ENCODE measurements at places on chromosomes 1 and 21.

GRCh38 chr1:4549930-4550329 is 104.5 kb upstream of the AJAP1 start:
- DNase-seq: no peak

GRCh38 chr21:34018185-34018584 is 55.2 kb upstream of the MRPS6 start:
- no peak for DNase-seq

DNA sequence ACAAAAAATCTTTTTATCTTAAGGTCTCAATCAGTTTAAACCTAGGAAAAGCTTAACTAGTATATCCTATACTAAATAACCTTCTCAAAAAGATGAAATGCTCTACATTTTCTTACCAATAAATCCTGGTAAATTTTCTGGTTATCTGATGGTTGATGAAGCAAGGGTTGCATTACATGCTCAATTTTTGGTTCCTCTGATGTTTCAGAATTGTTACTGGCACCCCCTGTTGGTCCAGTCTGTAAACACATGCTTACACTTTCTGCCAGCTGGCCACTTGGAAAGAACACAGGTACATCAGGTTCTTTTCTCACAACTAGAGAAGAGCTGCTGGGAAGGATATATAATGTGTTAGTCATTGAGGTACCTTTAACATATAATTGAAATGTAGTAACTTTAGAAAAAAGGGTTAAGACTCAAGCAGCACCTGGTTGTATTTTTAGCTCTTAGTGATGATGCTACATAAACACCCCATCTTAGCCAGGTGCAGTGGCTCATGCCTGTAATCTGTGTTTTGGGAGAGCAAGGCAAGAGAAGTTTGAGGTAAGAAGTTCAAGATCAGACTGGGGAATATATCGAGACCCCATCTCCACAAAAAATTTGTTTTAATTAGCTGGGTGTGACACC is 30.9 kb upstream of the TAL1 start:
- DNase-seq: peak; percentile 12

DNA sequence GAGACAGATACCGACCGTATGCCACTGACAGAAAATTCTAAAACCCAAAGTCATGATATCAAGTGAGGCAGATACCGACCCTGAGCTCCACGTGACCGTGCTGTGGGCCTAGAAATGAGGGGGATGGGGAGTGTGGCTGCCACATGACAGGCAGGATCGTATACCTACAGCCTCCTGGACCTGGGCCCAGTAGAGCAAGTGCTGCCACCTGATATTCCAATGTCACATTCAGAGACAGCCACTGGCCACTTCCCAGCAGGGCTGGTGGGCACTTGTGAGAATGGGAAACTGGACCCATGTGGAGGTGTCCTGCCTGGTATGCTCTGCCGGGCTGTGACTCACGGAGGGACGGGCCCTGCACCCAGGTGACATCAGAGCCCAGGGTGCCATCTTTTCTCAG is 44.6 kb upstream of the CLDN14 start:
- no peak for DNase-seq

DNA sequence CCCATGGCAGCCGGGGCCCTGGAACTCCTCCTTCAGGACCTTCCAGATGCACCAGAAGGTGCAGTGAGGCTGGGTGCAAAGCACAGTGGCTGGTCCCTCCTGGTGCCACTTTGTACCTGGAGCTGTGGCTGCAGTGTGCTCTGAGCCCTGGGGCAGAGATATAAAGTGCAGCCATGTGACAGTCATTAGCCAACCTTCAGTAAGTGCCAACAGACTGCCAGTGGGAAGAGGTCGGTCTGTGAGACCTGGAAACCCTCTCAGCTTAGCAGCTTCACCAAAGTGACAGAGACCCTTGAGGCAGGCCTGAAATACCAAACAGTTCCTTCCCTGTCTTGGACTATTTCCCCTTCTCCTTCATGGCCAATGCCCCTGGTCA is 26.7 kb upstream of the NGF start:
- no peak for DNase-seq

GRCh38 chr1:203954788-203955552 is 93.6 kb downstream of the SNRPE start:
- DNase-seq: no peak

- DNase-seq: no peak
Observed at GRCh38 chr1:208089761-208090370, 154.3 kb downstream of the PLXNA2 start.

DNA sequence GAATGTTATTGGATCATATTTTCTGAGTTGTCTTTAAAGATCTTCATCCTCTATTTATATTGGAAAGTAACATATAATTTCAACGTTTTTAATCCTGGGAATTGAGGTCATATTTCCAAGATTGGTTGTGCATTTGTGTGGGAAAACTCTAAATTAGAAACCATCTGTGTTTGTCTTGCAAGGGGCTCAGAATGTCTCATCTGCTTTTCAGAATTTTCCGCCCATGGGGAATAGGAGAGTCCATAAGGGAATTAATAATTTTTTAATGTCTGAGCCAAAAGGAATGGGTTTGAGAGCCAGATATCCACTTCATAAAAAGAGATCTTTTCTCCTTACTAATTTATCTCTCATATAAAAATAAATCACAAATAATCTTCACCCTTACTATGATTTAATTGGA is 84.8 kb upstream of the MAP1LC3C start:
- DNase-seq: no peak

- DNase-seq: peak; percentile 54
Observed at GRCh38 chr21:38820471-38821239, 14.9 kb downstream of the ETS2 start.
